ENCODE measurements at places on chromosomes 12 and 14. TPM values are rescaled to one million over a fixed set of nuclear protein-coding genes. Genes with fewer than 3 reads are reported as not detected.
A peak's percentile ranks its signal among the peaks of the same experiment; 100 is the strongest.

DNA sequence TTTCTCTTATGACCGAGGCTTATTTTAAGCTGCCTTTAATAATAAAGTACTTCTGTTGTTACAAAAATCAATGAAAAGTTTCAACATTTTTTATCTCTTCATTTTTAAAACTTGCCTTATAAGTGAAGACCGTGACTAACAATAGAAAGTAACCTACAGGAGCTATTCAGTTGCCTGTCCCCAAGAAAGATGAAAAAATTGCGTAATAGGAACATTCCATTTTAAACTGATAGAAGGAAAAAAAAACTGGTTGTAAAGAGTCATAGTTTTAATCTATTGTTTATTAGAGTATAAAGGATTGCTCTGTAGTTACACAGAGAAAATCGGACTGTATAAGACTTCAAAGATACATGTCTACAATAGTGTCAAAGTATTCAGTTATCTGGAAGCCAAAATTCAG lies 83.3 kb downstream of the DAAM1 start:
- H3K27me3 ChIP-seq = no peaks in the 10 kb centered on the region
- no peak overlapping the region for H3K27ac ChIP-seq
- H3K4me1 ChIP-seq = no peaks in the 10 kb centered on the region
- no peak overlapping the region for H3K4me3 ChIP-seq

FOXM1 gene
- total RNA-seq = 67.5 TPM

SERPINA5 gene
- total RNA-seq = not detected

DNA sequence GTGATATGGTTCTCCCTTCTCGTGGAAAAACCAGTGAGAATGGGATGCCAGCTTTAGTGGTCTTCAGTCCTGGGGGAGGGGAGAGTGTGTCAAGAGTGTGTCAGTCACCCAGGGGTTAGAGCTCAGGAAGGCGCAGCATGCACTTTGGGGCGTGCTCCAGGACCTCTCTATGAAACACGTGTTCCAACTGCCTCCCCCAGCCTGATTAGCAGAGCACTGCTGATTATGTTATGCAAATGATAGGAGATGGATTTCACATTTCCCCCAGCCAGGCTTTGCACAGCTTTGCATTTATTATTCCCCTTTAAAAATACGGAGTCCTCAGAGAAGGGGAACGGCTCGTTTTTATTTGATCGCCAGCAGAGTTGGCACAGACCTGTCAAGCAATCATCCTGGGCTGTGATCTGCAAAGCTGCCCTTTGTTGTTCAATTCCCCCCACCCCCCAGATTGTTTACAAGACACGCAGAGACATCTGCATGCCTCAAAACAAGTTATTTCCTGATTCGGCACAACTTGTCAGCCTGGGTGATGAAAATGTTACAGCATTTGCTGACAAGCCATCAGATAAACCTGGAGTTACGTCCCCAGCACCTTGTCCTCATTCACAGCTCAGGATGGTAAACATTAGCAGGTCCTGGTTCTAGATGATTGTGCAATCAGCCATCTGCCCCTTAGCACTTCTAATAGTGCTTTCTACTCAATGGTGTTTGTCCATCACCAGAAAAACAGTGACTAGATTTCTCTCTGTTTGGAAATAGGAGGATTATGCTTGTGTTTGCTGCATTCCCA lies 196.5 kb downstream of the NOVA1 start:
- H3K27me3 ChIP-seq = no peaks in the 10 kb centered on the region
- no peak overlapping the region for H3K27ac ChIP-seq
- no peaks in the 10 kb centered on the region for H3K36me3 ChIP-seq
- no peak for DNase-seq
- H3K4me3 ChIP-seq = no peak overlapping the region

GRCh38 chr14:81245771-81246170 lies 25.0 kb upstream of the GTF2A1 start:
- DNase-seq = no peak
- H3K36me3 ChIP-seq = no peaks in the 10 kb centered on the region
- no peak overlapping the region for H3K4me3 ChIP-seq
- no peaks in the 10 kb centered on the region for H3K4me1 ChIP-seq
- H3K27ac ChIP-seq = no peak overlapping the region
- H3K27me3 ChIP-seq = no peaks in the 10 kb centered on the region

SDR9C7 gene
- total RNA-seq = not detected

DNA sequence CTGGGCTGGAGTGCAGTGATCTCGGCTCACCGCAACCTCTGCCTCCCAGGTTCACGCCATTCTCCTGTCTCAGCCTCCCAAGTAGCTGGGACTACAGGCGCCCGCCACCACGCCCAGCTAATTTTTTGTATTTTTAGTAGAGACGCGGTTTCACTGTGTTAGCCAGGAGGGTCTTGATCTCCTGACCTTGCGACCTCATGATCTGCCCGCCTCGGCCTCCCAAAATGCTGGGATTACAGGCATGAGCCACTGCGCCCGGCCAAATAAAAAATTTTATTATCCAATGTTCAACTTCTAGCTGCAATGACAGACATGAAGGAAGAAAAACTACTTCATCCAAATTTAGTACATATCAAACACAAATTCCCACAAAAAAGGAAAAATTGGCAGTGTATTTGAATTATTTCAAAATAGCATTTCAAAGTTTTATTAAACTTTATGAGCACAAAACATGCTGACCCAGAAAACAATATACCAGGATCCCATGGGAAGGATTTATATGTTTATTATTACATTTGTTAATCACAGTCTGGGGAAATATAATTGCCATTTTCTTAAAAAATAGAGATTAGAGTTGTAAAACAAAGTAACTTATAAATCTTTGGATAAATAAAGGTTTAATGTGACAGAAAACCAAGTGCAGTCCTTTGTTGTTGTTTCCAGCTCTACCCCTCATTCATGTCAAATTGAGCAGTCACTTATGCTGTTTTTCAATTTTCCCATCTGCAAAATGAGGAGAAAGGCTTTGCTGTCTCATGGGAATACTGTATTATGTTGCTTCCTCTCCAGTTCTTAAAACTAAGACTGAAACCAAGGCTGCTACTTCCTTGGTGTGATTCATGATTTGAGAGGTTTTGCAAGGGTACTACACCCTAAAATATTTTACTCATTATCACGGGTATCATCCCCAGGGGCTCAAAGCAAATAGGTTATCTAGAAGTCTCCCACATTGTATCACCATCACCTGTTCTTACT lies 155.2 kb upstream of the AVPR1A start:
- H3K4me1 ChIP-seq = no peaks in the 10 kb centered on the region
- no peak overlapping the region for H3K4me3 ChIP-seq
- DNase-seq = no peak

GRCh38 chr12:66352197-66352596 lies 49.9 kb downstream of the HELB start:
- no peak overlapping the region for H3K4me3 ChIP-seq
- H3K4me1 ChIP-seq = no peaks in the 10 kb centered on the region
- H3K27ac ChIP-seq = no peak overlapping the region
- H3K36me3 ChIP-seq = peaks cover 11% of the 10 kb centered on the region
- no peaks in the 10 kb centered on the region for H3K27me3 ChIP-seq

DNA sequence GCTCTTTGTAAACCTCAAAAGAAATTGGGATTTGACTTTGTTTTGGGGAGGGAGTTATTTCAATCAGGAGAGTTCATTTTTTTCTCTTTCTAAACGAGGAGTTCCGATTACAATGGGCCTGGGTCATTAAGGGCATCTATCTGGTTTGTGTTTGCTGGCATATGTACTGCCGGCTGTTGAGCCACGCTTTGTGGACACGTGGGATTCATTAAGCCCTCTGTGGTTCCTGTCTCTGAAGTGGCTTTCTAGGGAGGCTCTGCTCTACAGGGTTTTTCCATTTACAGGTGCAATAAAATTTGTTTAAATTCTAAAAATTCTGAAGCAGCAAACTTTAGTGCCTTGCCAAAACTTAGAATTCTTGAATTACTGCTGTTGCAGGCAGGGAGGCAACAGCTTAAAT lies 57.9 kb downstream of the GNS start:
- H3K4me1 ChIP-seq = peaks cover 36% of the 10 kb centered on the region
- no peak overlapping the region for H3K27ac ChIP-seq
- no peak overlapping the region for H3K4me3 ChIP-seq
- no peaks in the 10 kb centered on the region for H3K27me3 ChIP-seq
- DNase-seq = no peak

- H3K27me3 ChIP-seq = no peaks in the 10 kb centered on the region
- peak overlapping the region; percentile 47 for H3K27ac ChIP-seq
- peak; percentile 7 for DNase-seq
- peak overlapping the region; percentile 91 for H3K4me3 ChIP-seq
- H3K4me1 ChIP-seq = peaks cover 8% of the 10 kb centered on the region
Observed at GRCh38 chr12:82688035-82688501, 1.4 kb downstream of the TMTC2 start.

- H3K36me3 ChIP-seq = no peaks in the 10 kb centered on the region
- no peak for DNase-seq
- H3K27ac ChIP-seq = no peak overlapping the region
- H3K4me1 ChIP-seq = no peaks in the 10 kb centered on the region
Observed at GRCh38 chr12:124678421-124678893, 111.0 kb upstream of the NCOR2 start.

DNA sequence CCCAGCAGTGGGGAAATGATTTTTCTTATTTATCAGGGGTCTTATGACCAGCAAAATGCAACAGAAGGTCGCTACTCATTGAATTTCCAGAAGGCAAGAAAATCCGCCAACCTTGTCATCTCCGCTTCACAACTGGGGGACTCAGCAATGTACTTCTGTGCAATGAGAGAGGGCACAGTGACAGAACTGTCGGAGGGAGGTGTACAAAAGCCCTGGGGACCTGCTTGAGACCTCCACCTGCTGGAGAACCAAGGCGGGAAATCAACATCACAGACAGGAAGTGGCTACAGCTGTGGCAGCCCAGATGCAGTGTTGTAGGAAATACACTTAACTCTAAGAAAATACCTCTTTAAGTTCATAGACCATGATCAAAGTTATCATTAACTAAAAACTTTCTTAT lies 250.9 kb upstream of the OR4E1 start:
- H3K4me3 ChIP-seq = peak overlapping the region; percentile 53
- H3K27ac ChIP-seq = no peak overlapping the region
- no peaks in the 10 kb centered on the region for H3K36me3 ChIP-seq
- H3K4me1 ChIP-seq = peaks cover 54% of the 10 kb centered on the region
- peak; percentile 31 for DNase-seq

- peak; percentile 86 for DNase-seq
- H3K36me3 ChIP-seq = no peaks in the 10 kb centered on the region
- peak within 1 kb of the TSS; percentile 89 for H3K4me3 ChIP-seq
- H3K27me3 ChIP-seq = no peaks in the 10 kb centered on the region
Observed at GRCh38 chr12:121712461-121713256, at the start of gene TMEM120B. Gene TMEM120B (plus strand): TSS chr12:121712752. CDS start chr12:121712896, 144 bp downstream.

GRCh38 chr12:6157482-6157881 lies 33.0 kb upstream of the VWF start:
- H3K27ac ChIP-seq = no peak overlapping the region
- H3K4me1 ChIP-seq = no peaks in the 10 kb centered on the region
- H3K4me3 ChIP-seq = no peak overlapping the region
- no peak for DNase-seq
- H3K27me3 ChIP-seq = no peaks in the 10 kb centered on the region

TCL1B gene
- not detected for total RNA-seq

- no peak overlapping the region for H3K27ac ChIP-seq
- H3K4me3 ChIP-seq = no peak overlapping the region
- DNase-seq = no peak
Observed at GRCh38 chr14:77088219-77088618, 9.8 kb upstream of the CIPC start.

DNA sequence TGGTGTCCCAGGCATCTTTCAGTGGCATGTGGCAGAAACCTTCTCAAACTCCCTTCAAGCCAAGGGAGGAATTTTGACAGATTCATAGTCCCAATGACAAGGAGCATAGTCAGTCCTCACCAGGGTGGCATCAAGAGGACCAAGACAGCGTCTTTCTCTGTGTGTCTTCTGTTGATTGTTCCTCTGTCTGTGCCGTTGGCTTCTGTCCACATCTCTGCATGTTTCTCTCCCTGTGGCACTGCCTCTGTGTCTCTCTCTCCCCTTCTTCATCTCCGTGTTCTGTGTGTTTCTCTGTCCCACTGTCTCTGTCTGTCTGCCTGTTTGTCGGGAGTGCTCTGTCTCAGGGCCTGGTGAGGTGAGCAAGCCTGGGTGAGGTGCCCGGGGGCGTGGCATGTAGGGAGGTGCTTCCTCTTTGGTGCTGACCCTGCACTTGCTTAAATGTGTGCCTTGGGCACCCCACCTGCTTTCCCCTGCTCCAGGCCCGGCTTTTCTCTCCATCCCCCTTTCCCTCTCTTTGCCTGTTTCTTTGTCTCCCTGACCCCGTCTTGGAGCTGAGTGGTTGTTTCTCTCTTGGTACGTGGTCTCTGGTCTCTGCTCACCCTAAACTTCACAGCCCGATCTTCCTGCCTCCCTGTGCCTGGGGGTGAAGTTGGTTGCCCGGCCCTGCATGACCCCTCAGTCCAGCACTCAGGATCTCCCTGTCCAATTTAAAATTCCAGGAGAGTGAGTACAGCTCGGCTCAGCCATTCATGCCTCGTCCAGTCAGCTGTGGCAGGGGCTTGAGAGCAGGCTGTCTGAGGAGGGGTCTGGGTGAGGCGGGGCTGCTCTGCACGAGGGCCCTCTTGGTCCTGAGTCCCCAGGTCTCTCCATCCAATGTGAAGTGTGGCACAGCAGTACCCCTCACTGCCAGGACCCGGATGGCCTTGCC lies 28.5 kb downstream of the JDP2 start:
- no peak overlapping the region for H3K4me3 ChIP-seq
- DNase-seq = no peak
- no peak overlapping the region for H3K27ac ChIP-seq
- no peaks in the 10 kb centered on the region for H3K36me3 ChIP-seq
- H3K4me1 ChIP-seq = no peaks in the 10 kb centered on the region
- no peaks in the 10 kb centered on the region for H3K27me3 ChIP-seq

- no peaks in the 10 kb centered on the region for H3K4me1 ChIP-seq
- H3K27me3 ChIP-seq = no peaks in the 10 kb centered on the region
- no peak overlapping the region for H3K27ac ChIP-seq
- H3K4me3 ChIP-seq = no peak overlapping the region
- H3K36me3 ChIP-seq = no peaks in the 10 kb centered on the region
Observed at GRCh38 chr12:129096184-129096583, 242.9 kb downstream of the GLT1D1 start.

ASCL1 gene
- not detected for total RNA-seq

GRCh38 chr14:92484132-92484823 lies 29.3 kb upstream of the RIN3 start:
- H3K4me3 ChIP-seq = no peak overlapping the region
- H3K4me1 ChIP-seq = no peaks in the 10 kb centered on the region
- no peak for DNase-seq
- H3K36me3 ChIP-seq = no peaks in the 10 kb centered on the region

- DNase-seq = no peak
- H3K27me3 ChIP-seq = no peaks in the 10 kb centered on the region
- H3K36me3 ChIP-seq = no peaks in the 10 kb centered on the region
- no peak overlapping the region for H3K27ac ChIP-seq
- H3K4me3 ChIP-seq = no peak overlapping the region
Observed at GRCh38 chr12:114751712-114752111, 67.7 kb upstream of the TBX3 start.

DNA sequence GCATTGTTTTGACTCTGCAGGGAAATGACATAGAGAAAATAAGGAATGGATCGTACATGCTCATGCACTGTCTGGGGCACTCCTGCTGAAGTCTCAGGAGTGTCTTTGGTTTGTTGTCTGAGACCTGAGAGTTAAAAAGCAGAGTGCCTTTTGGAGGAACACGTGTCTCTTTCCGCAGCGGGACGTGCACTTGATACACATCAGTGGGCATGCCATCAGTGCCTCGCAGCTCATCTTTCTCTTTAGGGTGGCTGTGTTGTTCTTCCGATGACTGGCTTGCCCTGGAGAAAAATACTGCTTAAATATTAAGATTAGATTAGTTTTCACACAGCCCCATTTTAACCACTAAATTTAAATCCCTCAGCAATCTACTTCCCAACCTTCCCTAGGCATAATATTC lies 835.9 kb downstream of the DIO2 start:
- H3K27me3 ChIP-seq = no peaks in the 10 kb centered on the region
- no peak for DNase-seq
- no peaks in the 10 kb centered on the region for H3K36me3 ChIP-seq

BCL2L2 gene
- 0.86 TPM for total RNA-seq
